NCI-H2029 treated with DMSO at 0.1 percent for 48 hours (cell line): ENCODE measurements at places on chromosomes 13 and 19.

- DNase-seq = peak; percentile 5
Observed at GRCh38 chr19:39765091-39766076, 13.3 kb upstream of the LEUTX start.

GRCh38 chr13:76385586-76385985 is 500.6 kb downstream of the KCTD12 start:
- DNase-seq = no peak

DNA sequence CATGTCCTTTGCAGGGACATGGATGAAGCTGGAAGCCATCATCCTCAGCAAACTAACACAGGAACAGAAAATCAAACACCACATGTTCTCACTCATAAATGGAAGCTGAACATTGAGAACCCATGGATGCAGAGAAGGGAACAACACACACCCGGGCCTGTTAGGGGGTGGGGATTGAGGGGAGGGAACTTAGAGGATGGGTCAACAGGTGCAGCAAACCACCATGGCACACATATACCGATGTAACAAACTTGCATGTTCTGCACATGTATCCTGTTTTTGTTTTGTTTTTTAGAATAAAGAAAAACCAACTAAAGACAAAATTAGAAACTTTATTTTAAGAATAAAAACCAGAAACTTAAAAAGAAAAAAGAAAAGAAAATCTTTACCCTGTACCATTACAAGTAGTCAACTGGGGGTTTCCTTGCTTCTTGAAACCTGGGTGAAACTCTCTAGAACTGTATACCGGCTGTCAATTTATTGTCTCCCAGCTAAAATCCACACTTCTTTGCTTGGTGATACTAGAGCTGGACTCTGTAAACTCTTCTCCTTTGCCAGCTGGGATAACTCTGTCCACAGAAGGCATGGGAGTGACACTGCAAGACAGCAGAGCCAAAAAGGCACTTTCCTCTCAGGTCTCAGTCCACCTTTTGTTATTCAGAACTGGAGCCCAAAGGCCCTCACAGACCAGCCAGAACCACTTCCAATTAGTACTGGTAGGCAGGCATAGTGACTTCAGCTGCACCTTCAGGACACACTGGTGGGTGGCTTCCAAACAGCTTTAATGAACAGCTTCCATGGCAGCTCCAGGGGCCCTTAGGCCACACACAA is 9.0 kb downstream of the MICU2 start:
- DNase-seq = no peak

DNA sequence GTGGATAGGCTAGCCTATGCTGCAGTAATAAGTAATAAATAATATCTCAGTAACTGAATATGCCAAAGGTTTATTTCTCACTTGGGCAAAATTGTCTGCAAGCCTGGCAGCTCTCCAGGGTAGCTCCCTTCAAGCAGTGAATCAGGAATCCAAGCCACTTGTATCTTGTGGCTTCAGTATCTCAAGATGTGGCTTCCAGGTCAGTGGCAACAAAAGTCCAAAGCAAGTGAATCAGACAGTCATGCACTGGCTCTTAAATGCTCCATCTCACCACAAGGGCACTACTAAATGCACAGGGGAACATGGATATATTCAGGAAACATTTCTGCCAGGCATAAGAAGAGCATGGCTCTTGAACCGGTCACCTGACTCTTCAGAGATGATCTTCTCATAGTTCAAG is 126.3 kb downstream of the KCTD12 start:
- DNase-seq = no peak

DNA sequence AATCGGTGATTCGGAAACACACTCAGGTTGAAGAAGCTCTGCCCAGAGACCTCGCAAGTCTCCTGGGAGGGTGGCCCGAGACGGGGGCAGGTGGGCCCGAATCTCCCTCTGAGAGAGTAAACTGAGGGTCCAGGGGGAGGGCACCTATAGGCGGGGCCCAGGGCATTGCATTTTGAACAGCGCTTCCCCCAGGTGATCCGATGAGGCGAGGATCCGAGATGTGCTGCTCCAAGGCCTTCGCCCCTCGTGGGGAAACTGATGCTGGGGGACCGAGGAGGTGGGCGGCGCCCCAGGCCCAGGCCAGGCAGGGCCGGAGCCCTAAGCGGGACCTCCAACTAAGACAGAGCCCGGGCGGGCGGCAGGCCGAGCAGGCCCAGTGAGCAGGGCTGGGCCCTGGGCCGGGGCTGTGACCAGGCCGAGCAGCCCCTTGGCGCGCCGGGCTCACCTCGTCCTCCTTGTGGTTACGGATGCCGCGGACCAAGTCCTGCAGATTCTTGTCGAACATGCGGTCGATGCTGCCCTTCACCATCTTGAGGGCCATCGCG is 500 bp downstream of the AP3D1 start:
- no peak for DNase-seq

DNA sequence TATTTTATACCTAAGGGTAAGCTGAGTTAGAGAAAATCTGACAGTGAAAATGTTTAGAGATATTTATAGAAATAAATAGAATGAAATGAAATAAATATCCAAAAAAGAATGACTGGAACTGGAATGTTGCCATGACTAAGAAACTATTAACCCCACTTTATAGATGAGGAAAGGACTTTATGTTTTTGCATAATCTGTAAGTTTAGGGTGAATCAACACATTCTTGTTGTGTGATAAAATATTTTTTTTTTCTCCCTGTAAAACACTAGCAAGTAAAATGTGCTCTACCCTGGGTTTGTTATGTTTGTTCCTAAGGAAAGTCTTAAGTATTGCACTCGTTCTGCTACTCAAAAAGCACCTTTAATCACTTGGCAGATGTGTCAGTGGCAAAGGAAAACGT is 83.8 kb upstream of the KL start:
- DNase-seq = no peak

DNA sequence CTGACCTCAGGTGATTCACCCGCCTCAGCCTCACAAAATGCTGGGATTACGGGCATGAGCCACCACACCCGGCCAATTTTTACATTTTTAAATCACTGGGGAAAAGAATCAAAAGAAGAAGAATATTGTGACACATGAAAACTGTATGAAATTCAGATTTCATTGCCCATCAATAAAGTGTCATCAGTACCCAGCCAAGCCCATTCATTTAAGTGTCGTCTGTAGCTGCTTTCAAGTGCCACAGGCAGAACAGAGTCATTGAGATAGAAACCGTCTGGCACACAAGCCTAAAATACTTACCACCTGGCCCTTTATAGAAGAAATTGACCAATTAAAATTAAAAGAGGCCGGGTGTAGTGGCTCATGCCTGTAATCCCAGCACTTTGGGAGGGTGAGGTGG is 15.3 kb downstream of the COLGALT1 start:
- peak; percentile 60 for DNase-seq

DNA sequence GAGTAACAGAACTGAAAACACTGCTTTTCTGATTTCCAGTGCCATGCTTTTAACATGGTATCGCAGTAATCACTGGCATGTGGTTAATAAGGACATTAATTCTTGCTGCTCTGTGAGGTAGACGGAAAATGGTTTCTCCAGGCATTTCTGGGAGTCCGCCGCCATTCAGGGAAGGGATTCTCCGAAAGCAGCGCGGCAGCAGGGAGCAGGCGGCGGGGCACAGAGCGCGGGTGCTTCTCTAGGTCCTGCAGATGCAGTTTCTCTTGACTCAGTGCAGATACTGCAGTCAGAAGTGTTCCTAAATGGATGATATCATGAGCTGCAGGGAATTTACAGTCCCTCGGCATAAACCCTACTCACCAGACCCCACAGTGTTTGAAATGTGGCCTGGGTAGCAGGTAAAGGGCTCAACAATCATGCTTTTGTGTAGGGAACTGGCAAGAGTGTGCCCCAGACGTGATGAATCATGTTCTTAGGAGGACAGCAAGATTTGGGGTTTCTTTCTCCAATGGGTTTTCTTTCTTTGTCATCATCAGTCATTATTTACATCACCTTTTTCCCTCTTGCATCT is 338.6 kb upstream of the ARGLU1 start:
- no peak for DNase-seq

DNA sequence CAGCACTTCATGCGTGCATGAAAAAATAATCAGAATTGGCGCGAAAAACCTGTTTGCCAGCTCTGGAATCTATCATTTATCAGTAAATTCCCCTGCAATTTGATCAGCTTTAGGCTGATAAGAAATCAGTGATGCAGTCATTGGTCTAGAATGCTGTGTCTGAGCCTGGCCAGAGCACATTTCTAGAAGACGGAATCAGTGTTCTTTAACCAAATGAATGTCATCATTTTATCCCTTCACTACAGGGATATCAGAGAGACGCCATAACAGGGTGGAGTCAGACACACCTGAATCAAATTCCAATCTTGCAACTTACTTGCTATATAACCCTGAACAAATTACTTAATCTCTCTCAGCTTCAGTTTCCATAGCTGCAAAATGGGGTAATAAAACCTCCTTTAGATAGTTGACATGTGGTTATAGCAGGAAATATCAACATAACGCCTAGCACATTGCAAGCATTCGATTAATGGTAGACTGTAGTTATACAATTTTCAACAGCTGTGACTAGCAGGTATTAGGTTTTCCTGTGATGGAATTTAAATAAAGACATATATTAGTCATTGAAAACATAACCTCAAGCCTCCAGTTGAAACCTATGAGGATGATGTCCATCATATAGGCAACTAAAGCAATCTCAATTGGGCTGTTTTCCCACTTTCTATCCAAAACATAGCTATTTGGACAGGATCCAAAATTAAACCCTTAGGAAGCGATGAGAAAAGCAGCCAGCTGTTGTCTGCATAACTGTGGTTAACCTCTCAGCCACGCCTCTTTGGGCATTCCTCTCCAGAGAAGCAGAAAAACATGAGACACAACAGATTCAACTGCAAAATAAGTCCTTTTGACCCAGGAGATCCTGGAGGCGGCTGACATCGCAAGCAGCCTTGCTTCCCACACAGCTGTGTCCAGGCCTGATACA is 51.6 kb upstream of the UBL3 start:
- DNase-seq = peak; percentile 7

DNA sequence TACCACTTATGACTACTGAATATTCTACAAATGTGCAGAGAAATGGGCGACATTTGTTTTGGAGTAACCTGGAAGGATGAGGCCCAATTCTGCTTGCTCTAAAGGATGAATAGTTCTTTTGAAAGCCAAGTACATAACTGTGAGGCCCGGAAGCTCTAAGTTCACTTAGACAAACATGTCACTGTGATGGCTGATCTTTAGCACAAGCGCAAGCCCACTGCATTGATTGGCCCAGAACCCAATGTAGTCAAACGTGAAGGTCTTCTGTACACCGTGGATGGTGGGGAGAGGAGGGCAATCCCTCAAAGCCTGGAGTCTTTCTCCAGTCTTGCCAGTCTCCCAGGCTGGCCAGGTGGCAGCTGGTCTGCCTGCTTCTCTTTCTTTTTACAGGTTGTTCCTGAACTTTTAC is 139.6 kb downstream of the RFC3 start:
- no peak for DNase-seq

DNA sequence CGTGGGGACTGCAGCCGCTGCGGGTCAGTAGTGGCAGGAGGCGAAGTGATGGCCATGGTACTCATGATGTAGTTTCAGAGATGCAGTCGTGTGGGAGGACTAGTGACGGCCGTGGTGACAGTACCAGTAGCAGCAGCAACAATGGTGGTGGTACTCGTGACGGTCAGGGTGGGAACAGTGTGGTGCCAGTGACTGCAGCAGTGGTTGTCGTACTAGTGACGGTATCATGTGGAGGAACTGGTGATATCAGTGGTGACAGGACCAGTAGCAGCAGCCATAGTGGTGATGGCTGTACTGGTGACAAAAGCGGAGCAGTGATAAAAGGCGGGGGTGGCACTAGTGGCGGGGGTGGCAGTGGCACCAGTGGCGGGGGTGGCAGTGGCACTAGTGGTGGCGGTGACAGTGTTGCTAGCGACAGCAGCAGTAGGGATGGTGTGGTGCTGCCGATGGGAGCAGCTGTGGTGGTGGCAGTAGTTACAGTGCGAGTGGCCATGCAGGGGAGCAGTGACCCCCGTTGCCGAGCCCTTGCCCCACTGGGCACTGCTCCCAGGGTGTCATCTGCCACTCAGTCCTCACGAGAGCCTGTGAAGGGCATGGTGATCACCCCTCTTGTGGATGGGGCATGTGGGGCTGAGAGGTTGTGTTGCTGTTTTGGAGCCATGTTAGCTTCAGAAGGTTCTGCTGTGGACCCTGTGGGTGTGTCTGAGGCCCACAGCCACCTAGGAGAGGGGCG is 22.7 kb downstream of the ADPRHL1 start:
- DNase-seq = no peak

DNA sequence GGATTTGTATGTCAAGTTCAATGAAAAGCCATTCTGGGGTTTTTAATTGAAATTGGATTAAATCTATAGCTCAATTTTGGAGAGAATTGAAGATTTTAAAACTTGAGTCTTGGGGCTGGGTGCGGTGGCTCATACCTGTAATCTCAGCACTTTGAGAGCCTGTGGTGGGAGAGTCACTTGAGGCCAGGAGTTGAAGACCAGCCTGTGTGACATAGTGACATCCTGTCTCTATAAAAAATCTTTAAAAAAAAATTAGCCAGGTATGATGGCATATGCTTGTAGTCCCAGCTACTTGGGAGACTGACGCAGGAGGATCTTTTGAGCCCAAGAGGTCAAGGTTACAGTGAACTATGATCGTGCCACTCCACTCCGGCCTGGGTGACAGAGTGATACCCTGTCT is 41.2 kb downstream of the VAV1 start:
- no peak for DNase-seq
